Left hindlimb (tissue), 1 donor: ENCODE measurements at places on chromosomes 16 and 17.
A peak's percentile ranks its signal among the peaks of the same experiment; 100 is the strongest.

DNA sequence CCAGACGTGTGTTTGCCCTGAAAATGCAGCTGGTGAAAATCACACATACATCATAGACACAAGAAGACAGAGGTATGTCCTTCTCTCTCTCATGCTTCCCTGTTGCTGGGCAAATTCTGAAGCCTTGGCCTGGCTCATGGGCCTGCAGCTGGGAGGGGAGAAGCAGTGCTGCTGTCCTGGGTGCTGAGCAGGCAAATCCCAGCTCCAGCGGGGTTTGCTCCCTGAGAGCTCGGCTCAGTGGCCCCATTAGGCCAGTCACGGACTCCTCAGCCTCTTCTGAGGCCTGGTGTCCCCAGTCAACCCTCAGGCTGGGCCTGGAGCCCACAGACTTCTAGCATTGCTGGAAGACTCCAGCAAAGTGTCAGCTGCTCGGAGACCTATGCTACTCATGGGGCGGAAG lies 11.7 kb downstream of the RHBDL3 start:
- DNase-seq, result peak; percentile 54

GRCh38 chr17:83061586-83061985 lies 17.8 kb upstream of the METRNL start:
- no peak for DNase-seq

DNA sequence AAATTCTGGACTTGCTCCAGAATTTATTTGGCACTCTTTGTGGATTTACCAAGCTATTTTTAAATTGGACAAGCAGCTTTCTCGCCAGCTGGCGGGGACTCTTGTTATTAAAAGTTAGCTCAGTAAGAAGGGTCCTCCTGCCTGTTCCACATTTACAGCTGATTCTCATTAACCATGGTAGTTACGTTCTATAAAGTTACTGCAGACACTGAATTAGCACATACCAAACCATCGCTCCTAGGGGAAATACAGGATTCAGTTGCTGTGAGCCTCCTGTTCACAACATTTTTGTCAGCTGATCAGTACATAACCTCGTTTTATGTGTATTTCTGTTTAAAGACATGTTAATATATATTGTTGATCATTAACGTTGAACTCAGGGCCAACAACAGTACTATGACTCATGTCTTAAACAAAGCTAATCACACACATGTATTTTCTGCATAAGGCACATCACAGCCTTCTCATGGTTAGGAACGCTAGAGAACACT lies 4.2 kb downstream of the LDAF1 start:
- no peak for DNase-seq

- no peak for DNase-seq
Observed at GRCh38 chr17:5133311-5133710, 17.5 kb downstream of the USP6 start.

DNA sequence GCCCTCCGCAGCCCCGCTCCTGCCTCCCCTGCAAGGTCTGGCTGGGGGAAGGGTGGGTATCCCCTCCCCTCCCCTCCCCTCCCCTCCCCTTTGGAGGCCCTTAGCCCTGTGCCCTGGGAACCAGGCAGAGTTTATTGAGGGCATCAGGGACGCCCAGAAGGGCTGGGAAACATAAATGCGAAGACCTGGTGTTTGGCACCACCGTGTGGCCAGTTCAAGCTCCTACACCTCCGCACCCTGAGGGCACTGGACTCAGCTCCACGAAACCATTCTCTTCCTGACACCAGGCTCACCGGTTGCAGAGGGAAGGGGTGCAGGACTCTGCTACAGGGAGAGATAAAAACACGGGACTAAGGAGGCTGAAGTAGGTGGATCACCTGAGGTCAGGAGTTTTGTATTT lies 1.0 kb upstream of the AIPL1 start:
- DNase-seq, result peak; percentile 54

DNA sequence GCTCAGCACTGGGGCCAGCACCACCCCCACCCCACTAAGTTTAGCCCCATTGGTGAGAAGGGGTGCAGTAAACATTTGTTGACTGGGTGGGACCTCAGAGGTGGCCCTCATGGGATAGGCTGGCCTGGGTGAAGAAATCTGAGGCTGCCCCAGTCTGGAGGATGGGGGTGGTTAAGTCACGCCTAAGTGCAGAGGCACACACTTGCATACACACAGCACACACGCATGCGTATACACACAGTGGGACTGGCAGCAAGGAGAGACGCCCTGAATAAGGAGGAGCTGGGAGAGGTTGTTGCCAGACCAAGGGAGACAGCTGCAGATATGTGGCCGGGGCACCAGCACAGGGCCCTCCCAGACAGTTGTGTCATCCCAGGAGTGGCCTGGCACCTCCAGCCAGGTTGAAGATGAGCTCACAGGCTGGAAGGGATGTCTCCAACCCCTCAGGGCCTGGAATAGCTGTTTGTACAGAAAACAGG lies 3.0 kb upstream of the BCAR1 start:
- DNase-seq, result peak; percentile 49

DNA sequence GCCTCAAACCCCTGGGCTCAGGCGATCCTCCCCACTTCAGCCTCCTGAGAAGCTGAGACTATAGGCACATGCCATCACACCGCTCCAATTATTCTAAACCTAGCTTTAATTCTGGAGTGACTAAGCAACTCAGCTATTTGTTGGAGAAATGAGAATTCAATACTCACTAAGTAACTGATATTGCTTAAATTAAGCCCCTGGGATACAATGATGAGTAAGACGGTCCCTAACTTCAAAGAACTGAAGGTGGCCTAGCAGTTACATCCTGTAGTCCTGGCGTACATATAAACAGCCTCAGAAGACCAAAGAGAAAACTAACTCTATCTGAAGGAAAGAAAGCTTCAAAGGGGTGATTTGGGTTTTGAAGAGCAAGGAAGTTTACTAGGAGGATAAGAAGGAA lies 25.0 kb downstream of the XPO6 start:
- DNase-seq, result no peak

- DNase-seq, result no peak
Observed at GRCh38 chr17:61397086-61397842, 2.4 kb upstream of the TBX2 start.

DNA sequence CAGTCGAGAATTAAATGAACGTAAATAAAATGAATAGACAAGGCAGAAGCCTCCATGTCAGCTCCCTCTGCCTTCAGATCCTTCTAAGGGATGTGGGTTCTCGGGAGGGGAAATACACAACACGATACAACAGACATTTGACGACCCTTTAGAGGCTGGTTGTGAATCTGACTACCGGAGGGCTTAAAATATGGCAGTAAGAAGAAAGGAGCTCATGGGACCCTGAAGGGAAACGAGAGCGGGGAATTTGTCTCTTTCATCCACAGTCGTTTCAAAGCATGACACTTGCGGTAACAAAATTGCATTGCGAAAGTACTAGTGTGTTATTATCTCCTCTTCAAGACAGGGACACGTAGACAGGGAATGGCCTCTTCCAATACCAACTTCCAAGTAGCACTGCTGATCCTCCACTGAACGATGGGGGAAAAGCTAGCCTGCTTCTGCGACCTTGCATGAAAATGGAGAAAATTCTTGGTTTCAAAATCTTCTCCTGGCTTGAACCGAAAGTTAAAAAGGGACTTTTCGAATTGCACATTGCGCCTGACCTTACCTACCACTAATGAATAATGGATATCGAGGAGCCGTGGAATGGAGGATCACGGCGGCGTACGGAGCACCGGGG lies 1.2 kb upstream of the TNRC6C start:
- peak; percentile 53 for DNase-seq

- DNase-seq, result no peak
Observed at GRCh38 chr16:86391486-86391885, 118.8 kb upstream of the FOXF1 start.

GRCh38 chr17:73785958-73786743 lies 141.9 kb upstream of the SDK2 start:
- no peak for DNase-seq

DNA sequence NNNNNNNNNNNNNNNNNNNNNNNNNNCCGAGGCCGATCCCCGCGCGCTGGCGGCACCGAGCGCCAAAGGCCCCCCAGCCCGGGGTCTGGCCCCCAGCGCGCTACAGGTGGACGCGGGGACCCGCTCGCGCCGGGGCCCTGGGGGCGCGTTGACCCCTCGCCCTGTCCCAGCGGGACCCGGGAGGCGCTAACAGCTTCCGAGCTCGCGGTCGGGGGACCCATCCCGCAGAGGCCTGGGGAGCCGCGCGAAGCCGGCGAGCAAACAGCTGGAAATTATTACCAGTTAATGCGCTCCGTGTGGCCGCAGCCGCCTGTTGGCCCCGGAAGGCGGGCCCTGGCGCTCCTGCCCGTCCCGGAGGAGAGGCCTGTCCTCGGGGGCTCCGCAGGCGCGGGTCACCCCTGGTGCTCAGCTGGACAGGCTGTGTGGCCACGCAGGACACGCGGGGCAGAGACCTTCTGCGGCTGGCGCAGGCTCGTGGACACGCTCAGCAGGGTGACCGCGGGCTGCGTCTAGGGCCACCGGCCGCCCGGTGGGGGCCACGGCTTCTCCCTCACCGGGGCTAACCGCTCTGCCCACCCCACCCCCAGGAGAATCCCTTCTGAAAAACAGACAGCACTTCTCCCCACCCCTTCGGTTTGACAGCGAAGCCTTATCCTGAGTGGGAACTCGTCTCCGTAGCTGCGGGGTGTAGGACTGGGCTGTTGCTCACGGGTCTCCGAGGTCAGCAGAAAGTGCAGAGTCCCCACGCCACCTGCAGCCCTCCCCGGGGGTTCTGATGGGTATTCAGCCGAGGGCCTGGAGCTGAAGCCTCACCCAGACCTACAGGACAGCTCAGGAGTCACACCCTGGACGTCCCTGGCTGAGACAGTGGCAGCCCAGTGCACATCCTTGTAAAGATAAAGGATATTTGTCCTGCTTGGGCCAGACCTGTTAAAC lies 138.7 kb upstream of the RPH3AL start:
- DNase-seq, result peak; percentile 80

- no peak for DNase-seq
Observed at GRCh38 chr17:62648956-62649294, 21.5 kb downstream of the MRC2 start.

- DNase-seq, result no peak
Observed at GRCh38 chr17:37123941-37124820, 175.4 kb downstream of the AATF start.

GRCh38 chr16:77169650-77170236 lies 21.2 kb upstream of the MON1B start:
- DNase-seq, result no peak

GRCh38 chr16:58096249-58096648 lies 32.9 kb downstream of the CFAP20 start:
- no peak for DNase-seq

DNA sequence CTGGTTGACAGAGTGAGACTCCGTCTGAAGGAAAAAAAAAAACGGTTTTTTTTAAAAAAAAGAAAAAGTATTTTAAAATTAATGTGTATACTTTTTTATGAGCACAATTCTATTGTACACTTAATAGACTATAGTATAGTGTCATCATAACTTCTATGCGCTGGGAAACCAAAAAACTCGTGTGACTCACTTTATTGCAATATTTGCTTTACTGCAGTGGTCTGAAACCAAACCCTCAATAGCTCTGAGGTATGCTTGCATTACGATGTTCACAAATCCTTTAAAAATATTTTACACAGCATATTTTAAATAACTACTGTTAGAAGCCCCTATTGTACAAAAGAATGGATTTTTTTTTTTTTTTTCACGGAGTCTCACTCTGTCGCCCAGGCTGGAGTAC lies 12.4 kb upstream of the MAP2K6 start:
- no peak for DNase-seq

DNA sequence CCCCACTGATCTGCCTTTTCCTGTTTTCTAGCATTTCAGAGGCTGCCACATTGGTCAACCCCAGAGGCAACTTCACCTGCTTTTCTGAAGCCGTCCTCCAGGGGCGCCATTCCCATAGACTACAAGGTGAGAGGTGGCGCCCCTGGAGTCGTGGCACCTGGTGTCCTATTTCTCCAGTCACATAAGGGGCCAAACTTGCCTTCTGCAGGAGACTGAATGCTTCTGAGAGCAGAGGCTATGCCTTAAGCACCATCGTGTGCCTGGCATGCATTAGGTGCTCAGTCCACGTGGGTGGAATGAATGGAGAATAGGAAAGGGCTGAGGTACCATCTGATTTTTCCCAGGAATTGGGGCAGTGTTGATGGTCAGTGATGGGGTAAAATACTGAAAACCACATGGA lies 164.8 kb downstream of the HAPSTR1 start:
- no peak for DNase-seq

- DNase-seq, result no peak
Observed at GRCh38 chr17:45332989-45333701, 16.3 kb upstream of the MAP3K14 start.

GRCh38 chr17:10316801-10317542 lies 55.8 kb downstream of the MYH13 start:
- DNase-seq, result peak; percentile 67

GRCh38 chr17:68868708-68869107 lies 86.5 kb downstream of the ABCA8 start:
- DNase-seq, result no peak

GRCh38 chr17:63366241-63366566 lies 79.9 kb downstream of the CYB561 start:
- no peak for DNase-seq

GRCh38 chr16:22014271-22014873 lies 6.5 kb downstream of the MOSMO start:
- DNase-seq, result no peak

DNA sequence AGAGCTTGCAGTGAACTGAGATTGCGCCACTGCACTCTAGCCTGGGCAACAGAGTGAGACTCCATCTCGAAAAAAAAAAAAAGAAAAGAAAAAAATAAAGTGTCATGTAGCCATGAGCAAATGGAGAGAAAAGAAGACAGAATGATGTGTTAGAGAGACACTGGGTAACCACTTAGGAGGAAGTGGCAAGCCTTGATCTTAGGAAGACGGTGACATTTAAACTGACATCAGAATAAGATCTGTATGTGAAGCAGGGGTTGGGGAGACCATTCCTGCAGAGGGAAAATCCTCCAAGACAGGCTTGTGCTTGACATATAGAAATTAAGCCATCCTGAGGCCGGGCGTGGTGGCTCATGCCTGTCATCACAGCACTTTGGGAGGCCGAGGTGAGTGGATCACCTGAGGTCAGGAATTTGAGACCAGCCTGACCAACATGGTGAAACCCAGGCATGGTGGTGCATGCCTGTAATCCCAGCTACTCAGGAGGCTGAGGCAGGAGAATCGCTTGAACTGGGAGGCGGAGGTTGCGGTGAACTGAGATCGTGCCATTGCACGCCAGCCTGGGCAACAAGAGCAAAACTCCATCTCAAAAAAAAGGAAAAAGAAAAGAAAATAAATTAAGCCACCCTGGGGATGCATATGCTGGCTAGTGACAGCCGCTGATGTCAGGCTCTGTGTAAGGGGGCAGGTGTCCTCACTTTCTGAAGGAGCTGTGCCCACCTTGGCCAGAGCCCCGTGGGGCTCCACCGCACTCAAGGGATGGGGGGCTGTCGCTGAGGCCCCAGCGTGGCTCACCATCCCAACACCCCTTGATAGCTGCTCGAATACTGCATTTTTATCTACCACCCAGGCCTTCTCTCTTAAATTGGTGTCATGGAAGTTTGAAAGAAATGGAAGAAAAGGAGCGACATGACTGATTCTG lies 13.1 kb upstream of the CYB5B start:
- DNase-seq, result no peak
